ENCODE measurements at places on chromosomes 1 and 21.
A peak's percentile ranks its signal among the peaks of the same experiment; 100 is the strongest.

- DNase-seq, result no peak
These were observed 300.4 kb upstream of the ZP4 start for GRCh38 chr1:238191170-238191569.

- DNase-seq, result no peak
These were observed 1.7 kb downstream of the RAB7B start for GRCh38 chr1:206001476-206001888.

DNA sequence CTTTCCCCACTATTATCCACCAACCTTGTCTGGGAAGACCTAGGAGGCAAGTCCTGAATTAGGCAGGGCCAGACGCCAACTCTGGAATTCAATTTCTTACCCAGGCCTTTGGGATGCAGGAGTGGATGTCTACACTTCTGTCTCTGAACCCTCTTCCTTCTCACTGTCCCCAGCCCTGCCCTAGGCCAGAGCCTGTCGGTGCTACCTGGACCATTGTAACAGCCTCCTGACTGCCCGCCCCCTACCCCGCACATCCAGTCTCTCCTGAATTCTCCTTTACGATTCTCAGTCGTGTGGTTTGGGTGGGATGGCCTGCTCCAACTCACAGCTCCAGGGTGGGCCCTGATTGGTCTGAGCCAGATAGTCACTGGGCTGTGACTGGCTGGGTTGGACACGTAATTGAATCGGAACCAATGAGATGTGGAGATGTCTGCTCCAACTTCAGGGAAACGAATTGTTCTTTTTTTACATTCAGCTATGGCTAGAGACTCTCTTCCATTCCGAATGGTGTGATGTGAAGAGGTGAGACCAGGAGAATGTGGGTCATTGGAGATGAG is 304.6 kb downstream of the PTPRU start:
- DNase-seq, result no peak

DNA sequence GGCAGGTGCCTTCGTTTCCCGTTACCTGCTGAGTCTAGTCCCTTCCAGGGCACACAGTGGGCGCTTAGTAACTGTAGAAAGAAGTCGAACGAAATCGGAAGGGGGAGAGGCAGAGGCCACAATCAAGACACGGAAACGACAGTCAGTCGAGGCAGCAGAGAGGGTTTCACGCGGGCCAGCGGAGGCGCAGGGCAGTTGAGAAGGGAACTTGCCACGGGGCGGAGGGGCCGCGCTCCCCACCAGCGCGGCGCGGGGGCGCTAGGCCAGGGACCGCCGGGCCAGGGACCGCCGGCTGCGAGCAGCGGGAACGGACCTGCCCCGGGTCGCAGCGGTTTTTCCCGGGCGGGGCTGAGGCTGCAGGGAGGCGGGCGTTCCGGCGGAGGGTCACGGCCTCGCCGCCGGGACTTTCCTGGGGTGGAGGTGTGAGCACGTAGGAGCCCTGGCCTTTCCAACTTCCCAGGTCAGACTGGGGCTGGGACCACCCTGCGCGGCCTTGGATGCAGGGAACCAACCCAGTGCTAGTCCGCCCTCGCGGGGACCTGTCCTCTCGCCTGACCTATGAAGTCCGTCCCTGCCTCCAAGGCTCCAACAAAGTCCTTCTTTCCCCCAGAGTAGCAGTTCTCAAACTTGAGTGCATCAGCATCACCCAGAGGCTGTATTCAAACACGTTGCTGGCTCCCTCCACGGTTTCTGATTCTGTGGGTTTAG is 150.1 kb upstream of the FGGY start:
- DNase-seq, result no peak

GRCh38 chr1:94936861-94937620 is 10.1 kb upstream of the CNN3 start:
- DNase-seq, result no peak

GRCh38 chr1:29122682-29123052 is 1.0 kb downstream of the TMEM200B start:
- DNase-seq, result no peak

DNA sequence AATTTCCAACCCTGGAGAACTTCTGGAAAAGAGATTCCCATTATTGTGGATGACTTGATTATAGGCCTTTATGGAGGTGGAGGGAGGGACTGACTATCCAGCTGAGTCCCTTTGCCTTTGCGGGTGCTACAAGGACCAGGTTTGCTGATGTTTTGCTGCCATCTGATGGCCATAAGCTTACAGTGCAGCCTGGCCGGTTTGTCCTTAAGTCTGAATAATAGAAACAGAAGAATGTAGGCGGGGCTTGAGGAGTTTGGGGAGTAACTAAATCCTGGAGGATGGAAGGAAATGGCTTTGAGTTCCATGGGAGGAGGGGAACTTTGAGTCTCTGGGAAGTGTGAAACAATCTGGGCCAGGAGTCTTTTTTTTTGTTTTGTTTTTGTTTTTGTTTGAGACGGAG is 55.7 kb upstream of the CD1D start:
- DNase-seq, result peak; percentile 18

DNA sequence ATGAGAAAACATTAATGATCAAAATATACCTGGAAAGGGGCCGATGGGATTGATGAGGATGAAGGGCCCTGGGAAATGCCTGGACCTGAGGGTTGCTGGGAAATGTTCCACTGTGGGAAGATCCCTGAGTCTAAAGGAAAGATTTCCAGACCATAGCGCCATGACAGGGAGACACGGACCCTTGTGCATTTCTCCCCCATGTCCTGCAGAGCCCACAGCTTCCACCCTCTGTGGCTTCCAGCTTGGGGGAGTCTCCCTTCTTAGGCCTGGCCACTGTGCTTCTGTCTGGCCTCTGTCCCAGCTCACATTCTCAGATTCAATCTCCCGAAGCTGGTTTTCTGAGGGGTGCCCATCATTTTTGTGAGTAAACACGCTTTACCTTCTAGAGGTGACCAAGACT is 1.0 kb upstream of the PRAMEF12 start:
- no peak for DNase-seq

GRCh38 chr1:168472223-168472622 is 71.6 kb downstream of the XCL2 start:
- DNase-seq, result no peak
